ENCODE measurements at places on chromosomes 2 and 18.
A peak's percentile ranks its signal among the peaks of the same experiment; 100 is the strongest.

- peak; percentile 75 for DNase-seq
Measured at GRCh38 chr2:86249579-86250391, 50.5 kb downstream of the MRPL35 start.

- no peak for DNase-seq
Measured at GRCh38 chr2:22701561-22702160, 683.3 kb upstream of the KLHL29 start.

DNA sequence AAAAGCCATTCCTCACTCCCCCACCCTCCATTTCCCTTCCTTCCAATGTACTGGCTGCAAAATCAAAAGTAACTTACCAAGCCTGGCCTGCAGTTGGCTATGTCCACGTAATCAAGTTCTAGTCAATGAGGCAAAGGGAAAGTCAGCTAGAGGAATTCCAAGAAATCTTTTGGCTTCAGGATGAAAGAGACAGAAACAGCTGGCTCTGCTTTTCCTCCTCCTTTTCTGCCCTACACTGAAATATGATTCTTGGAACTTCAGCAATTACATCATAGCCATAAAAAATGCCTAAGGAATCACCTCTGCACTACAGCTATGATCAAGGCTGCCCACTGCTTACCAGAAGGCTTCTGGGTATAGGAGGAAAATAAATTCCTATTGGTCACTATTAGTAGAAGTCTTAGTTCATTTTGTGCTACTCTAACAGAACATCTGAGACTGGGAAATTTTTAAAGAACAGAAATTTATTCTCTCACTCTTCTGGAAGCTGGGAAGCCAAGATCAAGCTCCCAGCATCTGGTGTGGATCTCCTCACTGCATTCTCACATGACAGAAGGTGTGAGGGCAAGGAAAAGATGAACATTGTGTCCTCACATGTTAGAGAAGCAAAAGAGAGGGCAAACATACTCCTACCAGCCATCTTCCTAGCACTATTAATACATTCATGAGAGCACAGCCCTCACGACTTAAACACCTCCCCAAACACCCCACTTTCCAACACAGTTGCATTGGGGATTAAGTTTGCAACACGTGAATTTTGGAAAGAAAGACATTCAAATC, 219.9 kb downstream of the TMX3 start:
- DNase-seq = peak; percentile 90

DNA sequence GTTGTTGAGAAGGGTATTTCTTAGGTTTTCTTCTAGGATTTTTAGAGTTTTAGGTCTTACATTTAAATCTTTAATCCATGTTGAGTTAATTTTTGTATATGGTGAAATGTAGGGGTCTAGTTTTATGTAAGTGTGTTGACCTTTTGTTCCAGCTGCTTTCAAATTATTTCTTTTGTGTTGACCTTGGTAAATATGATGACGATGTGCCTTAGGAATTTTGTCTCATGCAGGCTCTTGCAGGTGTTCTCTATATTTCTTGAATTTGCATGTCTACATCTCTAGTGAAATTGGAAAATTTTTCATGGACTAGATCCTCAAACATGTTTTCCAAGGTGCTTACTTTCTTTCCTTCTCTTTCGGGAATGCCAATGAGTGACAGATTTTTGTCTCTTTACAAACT, 1609.3 kb upstream of the ZEB2 start:
- no peak for DNase-seq

DNA sequence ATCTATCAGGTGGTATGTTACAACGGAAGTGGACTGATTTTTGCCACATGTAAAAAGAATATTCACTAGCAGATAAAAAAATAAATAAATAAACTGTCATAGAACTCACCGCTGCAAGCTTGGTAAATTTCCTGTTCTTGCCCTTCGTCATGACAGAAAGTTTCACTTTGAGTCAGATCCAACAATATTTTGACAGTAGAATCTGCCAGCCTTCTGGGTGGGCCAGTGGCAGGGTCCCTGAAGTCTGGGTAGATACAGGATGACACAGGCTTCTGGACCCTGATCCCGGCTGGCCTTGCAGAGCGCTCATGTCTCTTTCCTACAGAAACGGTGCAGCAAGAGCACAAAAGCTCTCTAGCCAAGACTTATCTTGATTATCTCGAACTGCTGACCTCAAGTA, 97.8 kb upstream of the PMAIP1 start:
- DNase-seq = no peak

DNA sequence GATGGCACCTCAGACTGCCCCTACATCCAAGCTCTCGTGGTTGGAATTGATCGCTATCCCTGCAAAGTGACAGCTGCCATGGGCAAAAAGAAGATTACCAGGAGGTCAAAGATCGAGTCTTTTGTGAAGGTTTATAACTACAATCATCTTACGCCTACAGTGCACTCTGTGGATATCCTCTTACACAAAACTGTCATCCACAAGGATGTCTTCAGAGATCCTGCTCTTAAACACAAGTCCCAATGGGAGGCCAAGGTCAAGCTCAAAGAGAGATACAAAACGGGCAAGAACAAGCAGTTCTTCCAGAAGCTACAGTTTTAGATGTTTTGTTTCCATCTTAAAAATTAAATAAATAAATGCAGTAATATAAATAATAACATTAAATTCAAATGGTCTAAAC, 45.4 kb downstream of the INO80D start:
- DNase-seq = no peak

GRCh38 chr2:27040282-27040681, 7.5 kb downstream of the TMEM214 start:
- no peak for DNase-seq

- no peak for DNase-seq
Measured at GRCh38 chr2:170924969-170925368, 4.1 kb upstream of the GORASP2 start.

GRCh38 chr2:212791569-212791968, 253.0 kb upstream of the ERBB4 start:
- DNase-seq = no peak

GRCh38 chr18:79869591-79870300, 72.0 kb downstream of the KCNG2 start:
- DNase-seq = no peak

- no peak for DNase-seq
Measured at GRCh38 chr2:12547566-12548170, 169.1 kb upstream of the TRIB2 start.

DNA sequence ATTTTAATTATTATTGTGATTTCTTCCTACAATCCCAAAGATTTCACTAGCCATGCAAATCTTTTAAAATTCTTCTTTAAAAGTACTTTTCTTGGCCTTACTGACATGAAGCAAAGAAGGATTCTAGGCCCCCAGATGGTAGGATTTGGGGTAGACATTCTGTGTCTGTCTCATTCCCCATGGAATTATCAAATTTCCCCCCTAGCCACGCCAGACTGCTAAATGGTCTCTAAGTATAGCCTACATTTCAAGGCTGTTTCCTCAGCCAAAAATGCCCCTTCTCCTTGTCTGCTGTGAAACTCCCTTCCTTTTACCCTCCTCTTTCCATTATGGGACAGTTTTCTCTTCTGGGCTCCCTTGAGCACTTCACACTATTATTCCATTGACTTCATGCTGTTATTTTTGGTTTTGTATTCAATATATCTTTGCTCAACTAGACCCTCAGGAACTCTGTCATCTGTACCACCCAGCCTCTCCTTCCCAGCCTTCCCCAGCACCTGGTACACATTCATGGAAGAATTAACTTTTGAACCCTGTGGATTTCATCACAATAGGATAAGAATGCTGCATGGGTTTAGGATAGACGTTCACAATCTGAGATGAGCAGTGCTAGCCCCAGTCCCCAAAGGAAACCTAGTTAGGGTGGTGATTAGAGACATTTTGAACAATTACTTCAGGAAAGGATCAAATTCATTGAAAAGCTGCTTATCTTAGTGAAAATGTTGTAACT, 21.5 kb upstream of the CYP1B1 start:
- no peak for DNase-seq

DNA sequence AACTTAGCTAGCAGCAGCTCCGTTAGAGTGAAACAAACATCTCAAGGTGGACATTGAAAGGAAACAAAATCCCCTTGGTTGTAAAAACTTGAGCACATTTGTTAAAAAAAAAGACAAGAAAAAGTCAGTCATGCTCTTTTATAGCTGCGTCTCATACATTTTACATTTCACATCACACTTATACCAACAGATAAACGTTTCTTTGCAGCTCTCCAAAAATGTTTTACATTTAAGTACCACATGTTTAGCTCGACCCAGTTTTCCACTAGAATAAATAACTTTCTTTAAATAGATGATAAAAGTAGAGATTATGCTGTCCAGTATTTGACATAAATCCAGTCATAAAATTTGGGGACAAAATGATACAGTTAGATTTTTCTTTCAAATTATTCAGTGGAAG, 297.0 kb upstream of the ST6GAL2 start:
- DNase-seq = no peak

DNA sequence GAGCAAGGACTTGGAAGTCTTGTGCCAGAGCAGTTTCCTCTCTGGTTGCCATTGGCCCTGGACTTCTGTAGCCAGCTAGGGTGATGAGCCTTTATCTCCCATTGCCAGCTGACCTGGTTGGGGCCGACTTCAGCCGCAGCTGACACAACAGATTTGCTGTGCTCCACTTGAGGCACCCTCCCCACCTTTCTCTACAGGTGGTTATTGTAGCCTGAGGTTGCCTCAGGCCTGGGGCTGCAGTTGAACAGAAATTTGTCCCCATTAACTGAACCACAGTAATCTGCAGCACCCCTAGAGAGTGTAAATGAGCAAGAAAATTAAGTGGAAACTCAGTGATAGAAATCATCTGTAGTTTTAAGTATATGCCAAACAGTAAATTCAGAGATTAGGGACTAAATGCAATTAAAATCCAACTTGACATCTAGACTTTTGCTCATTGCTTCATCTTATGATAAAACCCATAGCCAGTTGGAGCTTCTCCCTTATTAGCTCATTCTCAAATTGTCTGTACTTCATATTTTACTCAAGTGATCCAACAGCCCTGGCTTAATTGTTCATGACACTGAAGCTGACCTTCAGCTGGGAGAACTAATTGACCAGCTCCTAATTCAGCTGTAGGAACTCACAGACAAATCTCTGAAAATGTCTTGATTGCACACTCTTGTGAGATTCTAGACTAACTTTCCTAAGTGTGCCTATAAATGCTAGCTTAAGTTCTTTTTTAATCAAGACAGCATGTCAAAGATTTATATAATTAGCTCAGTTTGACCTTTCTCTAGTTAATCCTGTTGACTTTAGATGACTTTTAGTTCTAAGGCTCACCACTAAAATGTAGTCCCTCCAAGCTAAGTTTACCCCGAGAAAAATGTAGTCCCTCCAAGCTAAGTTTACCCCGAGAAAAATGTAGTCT, 48.9 kb downstream of the COPS8 start:
- no peak for DNase-seq

DNA sequence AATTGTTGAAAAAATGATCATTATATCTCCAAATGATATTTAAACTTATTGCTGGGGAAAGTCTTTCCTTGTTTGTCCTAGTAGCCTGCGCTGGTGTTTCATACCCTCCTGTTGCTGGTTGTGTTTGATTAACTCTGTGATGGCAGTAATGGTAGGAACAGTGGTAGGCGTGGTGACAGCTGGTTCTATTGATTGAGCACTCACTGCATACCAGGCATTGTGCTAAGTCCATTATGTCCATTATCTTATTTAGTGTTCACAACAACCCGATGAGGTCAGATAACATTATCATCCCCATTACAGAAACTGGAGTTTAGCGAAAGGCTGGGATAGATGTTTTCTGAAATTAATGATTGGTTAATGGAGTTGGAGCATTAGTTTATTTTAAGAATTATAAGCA, 77.8 kb upstream of the STON1 start:
- DNase-seq = no peak

DNA sequence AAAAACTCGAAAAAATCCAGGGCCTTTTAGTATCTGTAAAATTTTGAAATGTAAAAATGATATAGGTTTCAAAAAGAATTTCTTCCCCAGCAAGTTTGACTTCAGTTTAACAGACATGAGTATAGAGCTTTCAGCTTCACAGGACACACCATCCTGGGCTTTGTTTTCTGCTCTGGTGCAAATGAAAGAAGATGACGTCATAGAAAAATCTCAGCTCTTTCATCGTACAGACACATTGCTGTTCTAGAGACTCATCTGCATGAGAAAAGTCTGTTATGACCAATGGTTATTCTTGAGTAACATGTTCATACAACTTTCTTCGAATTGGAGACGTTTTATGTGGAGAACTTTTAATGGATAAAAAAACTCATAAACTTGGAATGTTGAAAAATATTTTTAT, 111.7 kb upstream of the DYNAP start:
- no peak for DNase-seq

GRCh38 chr18:50199346-50199855, 4.5 kb upstream of the MYO5B start:
- no peak for DNase-seq

- peak; percentile 28 for DNase-seq
Measured at GRCh38 chr2:74146929-74147726, 584 bp downstream of the BOLA3 start.

- DNase-seq = no peak
Measured at GRCh38 chr2:154433010-154433409, 265.5 kb upstream of the KCNJ3 start.

DNA sequence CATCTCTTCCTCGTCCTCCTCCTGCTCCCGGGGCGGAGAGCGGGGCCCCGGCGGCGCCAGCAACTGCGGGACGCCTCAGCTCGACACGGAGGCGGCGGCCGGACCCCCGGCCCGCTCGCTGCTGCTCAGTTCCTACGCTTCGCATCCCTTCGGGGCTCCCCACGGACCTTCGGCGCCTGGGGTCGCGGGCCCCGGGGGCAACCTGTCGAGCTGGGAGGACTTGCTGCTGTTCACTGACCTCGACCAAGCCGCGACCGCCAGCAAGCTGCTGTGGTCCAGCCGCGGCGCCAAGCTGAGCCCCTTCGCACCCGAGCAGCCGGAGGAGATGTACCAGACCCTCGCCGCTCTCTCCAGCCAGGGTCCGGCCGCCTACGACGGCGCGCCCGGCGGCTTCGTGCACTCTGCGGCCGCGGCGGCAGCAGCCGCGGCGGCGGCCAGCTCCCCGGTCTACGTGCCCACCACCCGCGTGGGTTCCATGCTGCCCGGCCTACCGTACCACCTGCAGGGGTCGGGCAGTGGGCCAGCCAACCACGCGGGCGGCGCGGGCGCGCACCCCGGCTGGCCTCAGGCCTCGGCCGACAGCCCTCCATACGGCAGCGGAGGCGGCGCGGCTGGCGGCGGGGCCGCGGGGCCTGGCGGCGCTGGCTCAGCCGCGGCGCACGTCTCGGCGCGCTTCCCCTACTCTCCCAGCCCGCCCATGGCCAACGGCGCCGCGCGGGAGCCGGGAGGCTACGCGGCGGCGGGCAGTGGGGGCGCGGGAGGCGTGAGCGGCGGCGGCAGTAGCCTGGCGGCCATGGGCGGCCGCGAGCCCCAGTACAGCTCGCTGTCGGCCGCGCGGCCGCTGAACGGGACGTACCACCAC, 2.1 kb downstream of the GATA6 start:
- DNase-seq = no peak

DNA sequence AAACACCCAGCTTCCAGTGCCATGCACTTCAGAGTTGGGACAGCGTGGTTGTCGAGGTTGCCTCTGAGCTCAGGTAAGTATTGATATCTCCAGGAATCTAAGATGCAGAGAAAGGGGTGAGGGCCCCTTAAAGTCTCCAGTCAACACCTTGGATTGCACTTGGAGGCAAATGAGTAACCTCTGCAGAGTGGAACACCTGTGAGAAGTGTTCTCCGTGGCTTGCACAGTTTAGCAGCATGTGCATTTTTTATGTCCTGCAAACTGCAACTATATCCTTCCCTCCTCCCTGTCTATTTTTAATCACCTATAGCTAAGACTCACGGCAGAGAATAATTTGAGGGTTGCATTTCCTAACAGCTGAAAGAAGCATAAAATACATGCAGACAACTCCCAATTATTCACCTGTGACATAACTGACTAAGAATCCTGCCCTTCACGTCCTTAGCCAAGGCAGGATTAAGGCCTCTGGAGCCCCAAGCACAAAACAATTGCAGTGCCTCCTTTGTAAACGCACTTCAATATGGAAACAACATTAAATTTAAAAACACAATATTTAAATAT, 1.6 kb upstream of the ZNF385B start:
- DNase-seq = no peak
